Ammon's horn (tissue), 1 donor: ENCODE measurements at places on chromosomes 16 and 17.

DNA sequence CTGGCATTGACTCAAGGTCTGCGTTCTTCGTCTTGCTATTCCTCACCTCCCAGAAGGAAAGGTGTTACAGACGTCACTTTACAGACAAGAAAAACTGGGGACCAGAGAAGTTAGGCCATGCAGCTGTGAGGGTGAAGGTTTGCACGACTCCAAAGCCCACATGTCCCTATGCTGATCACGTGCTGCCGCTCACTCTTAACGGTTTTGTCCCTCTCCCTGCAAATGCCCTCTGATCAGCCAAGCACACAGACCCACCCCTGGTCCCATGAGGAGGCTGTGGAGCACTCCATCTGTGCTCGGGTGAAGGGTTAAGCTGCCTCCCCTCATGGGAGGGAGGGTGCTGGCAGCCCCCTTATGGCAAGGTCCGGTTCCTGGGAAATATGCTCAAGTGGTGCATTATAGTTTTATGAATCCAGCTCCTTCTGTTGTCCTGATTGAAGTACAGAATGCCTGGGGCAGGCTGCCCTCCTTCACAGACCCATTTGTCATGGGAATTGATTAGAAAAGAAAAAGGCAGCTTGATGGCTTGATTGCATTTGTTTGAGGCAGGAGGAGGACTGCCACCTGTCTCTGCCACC lies 18.8 kb downstream of the CCDC182 start:
- no peak for DNase-seq

- peak; percentile 58 for DNase-seq
Measured at GRCh38 chr17:74466111-74466827, at the start of gene CD300A. TSS of gene CD300A (plus strand) at chr17:74466634. CDS start at chr17:74466704, 70 bp downstream.

- no peak for DNase-seq
Measured at GRCh38 chr17:54493691-54494090, 407.0 kb upstream of the TOM1L1 start.

DNA sequence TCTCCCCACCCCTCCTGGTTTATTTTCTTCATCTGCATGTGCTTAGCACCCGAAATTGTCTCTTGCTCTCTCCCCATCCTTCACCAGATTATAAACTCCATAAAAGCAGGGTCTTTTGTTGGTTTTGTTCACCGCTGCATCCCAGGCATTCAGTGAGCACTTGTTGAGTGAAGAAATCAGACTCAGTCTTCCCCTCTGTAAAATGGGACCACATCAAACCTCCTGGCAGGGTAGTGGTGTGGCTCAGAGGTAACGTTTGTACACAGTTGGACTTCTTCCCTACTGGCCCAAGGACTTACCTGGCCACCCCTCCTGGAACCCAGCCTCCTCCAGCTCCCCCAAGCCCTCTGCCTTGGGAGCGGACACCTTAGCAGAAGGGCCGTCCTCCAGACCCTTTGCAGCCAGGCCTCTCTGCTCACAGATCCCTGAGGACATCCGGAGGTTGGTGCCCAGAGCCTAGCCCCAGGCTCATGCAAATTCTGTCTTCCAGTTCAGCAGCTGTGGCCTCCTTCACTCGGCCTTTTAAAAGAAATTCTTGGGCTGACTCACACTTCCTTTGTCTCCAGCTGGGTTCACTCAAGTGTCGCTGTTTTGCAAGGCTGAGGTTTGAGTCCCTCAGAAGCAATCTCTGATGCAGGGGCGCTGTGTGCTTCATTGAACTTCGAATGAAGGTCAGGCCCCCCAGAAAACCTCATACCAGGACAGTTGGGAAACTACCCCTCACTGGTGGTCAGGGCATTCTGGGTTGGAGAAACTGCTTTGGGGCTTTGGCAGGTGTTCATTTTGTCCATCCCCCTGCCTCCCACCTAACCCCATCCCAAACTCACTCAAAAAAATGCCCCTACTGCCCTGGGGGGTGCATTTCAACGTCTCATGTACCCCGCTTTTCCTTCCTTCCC lies 16.8 kb upstream of the RMI2 start:
- peak; percentile 37 for DNase-seq

- DNase-seq, result no peak
Measured at GRCh38 chr17:21419299-21420239, 43.4 kb downstream of the KCNJ12 start.

DNA sequence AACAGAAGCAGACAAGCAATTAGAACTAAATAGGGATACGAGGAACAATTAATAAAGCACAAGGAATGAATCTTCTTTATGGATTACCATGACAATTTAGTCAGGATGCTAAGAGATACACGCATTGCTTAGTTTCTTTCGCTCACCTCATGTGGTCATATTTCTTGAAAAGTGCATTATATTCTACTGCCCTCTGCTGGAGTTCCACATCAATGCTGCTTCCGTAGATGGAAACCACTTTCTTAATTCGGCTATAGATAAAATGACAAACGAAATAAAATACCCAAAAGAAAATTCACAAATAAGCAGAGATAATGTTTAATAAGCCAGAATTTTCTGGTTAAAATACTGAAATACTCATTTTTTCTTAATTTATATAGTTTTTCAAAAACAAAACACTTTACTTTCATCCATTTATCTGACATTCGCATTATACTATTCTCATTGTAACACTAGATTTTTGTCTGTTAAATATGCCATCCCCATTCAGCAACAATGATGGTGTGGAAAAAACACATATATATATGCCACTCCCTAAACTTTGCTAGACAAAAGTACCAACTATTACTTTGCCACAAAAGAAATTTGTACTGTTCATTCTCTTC lies 22.0 kb upstream of the PHLPP2 start:
- DNase-seq, result peak; percentile 64

GRCh38 chr17:67022451-67022810 lies 21.9 kb upstream of the CACNG1 start:
- DNase-seq, result peak; percentile 43

DNA sequence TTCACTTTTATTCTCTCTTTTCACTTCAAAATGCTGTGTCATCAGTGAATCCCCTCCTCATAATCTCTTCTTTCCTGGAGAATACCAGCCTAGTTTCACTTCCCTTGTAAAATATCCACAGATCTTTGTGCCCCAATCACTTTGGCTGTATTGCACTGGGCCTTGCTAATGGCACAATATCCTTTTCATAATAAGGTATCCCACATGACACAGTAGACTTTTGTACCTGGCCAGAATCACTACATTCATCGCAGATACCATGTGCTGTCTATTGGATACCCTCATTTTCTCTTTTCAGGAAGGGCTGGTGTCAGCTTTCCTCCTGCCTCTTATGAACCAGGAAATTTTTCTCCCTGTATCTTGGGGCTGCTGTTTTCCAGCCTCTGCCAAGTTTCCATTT lies 25.7 kb upstream of the TOX3 start:
- DNase-seq, result no peak

DNA sequence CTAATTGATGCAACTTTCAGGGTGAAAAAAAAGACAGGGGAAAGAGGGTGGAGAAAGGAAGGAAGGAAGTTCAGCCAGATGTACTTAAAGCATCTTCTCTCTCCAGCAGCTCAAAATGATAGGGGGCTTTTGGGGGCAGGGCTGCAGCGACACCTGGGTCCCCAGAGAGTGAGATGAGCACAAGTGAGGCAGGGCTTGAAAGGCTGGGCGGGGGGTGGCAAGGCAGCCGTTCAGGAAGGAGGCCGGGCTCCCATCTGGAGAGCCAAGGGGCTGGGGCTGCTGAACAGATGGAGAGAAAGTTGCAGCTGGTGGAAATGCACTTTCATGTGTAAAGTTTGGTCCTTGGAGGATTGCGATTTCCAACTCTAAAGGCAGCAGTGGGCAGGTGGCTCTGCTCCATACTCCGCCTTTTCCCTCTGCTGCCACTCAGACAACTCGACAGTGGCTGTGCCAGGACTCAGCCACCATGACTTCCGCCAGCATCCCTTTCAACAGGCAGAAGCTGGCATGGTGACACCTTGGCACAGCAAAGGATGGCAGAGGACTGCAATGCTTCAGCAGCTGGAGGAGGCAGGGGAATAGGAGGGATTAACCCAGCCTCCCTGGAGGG lies 7.7 kb downstream of the SLC35B1 start:
- DNase-seq, result peak; percentile 34

- DNase-seq, result no peak
Measured at GRCh38 chr17:77834170-77835115, 124.1 kb upstream of the TNRC6C start.
